ENCODE measurements at places on chromosomes 4 and X.

DNA sequence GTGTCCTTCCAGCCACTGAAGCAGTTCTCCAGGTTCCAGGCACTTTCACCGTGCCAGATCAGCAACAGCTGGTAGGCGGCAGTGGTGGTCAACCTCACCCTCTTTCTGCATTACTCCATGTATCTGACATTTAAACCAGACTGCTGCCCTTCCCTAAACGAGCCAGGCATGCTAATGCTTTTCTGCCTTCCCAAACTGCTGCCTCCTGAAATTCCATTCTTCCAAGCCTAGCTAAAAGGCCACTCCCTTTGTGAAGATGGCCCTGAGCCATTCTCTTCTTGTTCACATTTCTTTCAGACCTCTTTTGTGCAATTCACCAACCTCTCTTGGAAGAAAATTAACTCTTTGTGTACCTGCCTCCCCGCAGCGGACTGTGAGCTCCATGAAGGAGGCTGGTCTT lies 73.7 kb downstream of the CHST7 start:
- DNase-seq: no peak

DNA sequence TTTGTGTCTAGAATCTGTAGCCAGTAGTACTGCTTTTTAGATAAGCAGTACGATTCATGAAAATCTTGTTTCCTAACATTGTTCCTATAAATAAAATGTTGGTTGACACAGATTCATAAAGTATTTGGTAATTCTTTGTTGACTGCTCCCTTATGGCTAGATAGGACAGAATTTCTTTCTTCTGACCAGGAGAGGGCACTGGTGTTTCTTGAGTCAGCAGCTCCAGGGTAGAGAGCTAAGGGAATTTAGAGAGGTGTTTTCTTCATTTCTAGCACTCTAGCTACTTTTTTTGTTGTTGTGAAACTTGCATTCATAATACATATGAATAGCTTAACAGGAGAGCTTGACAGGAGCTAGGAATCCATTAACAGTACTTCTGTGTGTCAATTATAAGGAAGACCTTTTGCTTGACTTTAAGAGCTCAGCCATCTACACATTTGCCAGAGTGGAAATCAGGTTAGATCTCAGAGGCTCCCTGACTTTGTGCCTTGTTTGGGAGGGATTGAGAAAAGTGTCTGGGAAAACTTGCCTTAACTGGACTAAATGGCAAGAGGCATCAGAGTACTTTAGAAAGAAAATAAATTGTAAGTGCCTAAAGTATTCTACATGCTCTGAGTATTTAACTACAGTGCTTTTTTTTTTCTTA lies 756.1 kb downstream of the SH3BGRL start:
- DNase-seq: peak; percentile 50

DNA sequence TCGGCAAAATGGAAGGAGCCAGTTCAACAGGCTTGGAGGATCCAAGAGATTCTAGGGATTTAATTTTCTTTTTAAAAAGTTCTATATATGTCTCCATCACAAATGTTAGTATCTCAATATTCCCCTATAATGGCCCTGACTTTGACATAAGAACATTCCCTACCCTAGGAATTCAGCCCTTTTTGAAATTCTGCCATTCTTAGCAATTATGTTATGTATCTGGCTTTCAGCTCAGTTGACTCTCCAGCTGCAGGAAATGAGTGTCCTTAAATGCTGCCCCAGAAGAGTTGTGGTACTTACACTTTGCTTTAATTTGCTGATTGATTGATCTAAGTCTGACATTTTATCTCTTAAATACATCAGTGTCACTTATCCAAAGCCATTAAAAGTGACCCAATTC lies 1454.3 kb downstream of the FSTL5 start:
- no peak for DNase-seq

DNA sequence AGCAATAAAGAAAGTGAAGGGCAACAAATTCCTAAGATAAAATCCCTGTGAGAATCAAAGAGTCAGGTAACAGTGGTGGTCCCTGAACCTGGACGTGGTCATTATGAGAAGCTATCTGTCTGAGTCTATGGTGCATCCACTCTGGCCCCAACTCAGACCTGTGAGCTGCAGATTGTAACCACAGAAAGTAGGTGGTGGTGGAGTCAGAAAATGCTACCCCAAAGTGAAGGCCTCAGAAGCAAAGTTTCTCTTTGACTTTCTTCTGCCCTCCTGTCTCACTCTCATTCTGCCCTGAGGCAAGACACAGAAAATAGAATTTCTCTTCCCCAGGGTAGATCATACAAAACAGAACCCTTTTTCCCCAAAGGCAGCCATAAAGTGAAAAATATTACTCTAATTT lies 84.1 kb upstream of the NEIL3 start:
- no peak for DNase-seq

GRCh38 chr4:128379860-128380259 lies 92.2 kb upstream of the PGRMC2 start:
- DNase-seq: no peak
